ENCODE measurements at places on chromosomes 2 and 18.

DNA sequence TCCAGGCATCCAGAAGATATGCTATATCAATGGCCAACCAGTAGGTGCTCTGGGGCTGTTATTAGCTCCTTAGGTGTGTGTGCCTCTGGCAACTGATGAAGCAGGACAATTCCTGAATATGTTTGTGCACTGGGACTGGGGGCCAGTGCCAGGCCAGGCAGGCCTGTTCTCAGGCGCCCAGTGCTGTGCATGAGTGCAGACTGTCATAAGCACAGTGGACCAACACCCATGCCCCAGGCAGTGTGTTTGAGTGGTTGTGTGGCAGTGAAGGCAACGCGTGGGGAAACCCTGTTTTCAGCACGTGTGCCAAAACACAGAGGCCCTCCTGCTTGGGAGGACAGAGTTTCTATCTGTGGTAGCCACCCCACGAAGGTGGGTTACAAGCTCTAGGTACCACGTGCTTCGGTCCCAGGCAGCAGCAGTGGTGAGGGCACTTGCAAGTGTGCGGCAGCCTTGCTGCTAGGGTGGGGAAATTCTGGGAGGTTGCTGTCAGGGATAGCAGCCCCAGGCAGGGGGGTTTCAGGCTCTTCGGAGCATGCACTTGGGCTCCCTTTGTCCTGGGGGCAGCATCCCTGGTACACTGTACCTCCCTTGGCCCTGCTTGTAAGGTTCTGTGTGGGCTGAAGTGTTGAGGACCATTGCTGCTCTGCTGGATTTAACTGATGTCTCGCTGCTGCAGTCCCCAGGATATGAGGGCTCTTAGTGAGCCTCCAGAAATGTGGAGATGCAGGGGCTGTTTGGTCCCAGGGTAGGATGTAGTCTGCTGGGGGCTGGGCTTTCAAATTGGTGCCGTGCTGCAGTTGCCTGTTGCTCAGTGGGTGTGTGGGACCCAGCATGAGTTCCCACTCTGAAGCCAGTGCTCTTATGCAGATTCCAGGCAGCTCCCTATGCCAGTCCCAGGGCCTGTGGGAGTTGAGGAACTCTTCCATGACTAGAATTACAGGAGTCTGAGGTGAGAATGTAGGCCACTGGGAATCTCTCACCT is 280.9 kb downstream of the RPRM start:
- no peak for DNase-seq

- no peak for DNase-seq
These were observed 1.8 kb downstream of the DCC start for GRCh38 chr18:52341608-52342381.

DNA sequence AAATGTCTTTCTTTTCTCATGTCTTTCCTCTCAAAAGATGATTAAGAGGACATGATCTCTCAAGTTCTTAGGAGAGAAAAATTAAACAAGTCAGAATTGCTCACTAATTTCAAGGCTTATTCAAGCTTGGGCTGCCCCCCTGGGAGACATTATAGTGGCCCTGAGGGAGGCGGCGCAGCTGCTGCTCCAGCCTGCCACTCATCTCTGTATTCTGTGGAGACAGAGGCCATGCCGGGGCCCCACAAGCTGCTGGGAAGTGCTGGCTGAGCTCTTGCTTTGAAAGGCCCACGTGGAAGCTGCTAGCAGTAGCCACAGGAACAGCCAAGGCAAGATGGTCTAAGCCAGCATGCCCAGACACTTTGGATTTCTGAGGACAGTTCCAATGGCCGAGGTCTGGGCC is 267.4 kb downstream of the LNPK start:
- DNase-seq, result peak; percentile 11

DNA sequence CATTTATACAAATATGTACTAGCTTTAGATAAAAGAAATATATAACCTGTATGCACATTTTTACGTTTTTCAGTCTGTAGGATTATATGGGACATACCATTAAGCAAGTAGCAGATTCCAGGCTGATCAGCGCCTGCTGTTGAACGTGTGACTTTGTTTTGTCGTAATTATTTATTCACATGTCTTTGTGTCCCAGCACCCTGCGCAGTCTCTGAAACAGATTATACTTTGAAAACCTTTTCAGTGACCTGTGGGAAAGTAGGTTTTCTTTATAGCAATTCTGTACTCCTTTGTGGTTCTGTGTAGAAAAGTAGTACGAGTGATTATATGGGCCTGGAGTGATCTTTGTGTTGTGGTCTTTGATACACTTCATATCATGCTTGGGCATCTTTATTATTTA is 68.5 kb downstream of the MTA3 start:
- no peak for DNase-seq

- no peak for DNase-seq
These were observed 150.2 kb upstream of the NFATC1 start for GRCh38 chr18:79245517-79246001.
